Stimulated activated CD4-positive, alpha-beta T cell treated with anti-CD3 and anti-CD28 coated beads, Interleukin-15, amount 100 ng/mL, for 1 hour (primary cell): ENCODE measurements at places on chromosomes 6 and 20.

GRCh38 chr6:104509355-104509754 is 350.4 kb downstream of the HACE1 start:
- no peak for DNase-seq

DNA sequence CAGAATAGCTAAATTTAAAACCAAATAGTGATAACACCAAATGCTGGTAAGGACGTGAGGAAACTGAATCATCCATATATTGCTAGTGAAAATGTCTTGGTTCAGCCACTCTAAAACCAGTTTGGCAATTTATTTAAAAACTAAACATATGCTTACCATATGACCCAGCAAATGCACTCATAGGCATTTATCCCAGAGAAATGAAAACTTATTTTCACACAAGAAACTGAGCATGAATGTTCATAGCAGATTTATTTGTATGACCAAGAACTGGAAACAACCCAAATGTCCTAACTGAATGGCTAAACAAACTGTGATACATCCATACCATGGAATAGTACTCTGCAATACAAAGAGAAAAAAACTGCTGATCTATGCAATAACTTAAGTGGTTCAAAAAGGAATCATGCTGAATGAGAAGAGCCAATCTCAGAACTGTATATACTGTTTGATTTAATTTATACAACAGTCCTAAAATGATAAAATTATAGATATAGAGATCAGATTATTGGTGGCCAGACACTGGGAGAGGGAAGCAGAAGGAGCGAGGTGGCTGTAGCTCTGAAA is 115.6 kb upstream of the ADGRF1 start:
- no peak for DNase-seq

GRCh38 chr6:34589140-34589539 is 33.0 kb upstream of the SPDEF start:
- DNase-seq, result no peak

DNA sequence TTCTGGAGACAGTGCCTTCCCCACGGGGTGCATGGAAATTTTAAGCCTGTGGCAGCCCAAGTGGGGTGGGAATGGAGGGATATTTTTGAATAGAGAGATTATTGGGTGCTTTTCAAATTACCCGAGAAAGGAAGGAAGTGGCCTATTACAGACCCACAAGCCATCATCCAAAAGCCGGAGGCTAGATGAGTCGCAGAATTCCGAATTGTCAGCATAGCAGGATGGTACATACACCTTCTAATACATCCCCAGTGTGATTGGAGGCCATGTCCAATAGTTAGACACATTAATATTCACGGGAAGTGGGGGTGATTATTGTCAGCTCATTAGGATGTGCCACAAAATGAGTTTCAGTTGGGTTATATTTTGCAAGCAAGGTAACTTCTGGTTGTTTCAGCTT is 133.0 kb downstream of the FIG4 start:
- no peak for DNase-seq

- no peak for DNase-seq
These were observed 82.1 kb downstream of the TCP11 start for GRCh38 chr6:35058865-35059522.

DNA sequence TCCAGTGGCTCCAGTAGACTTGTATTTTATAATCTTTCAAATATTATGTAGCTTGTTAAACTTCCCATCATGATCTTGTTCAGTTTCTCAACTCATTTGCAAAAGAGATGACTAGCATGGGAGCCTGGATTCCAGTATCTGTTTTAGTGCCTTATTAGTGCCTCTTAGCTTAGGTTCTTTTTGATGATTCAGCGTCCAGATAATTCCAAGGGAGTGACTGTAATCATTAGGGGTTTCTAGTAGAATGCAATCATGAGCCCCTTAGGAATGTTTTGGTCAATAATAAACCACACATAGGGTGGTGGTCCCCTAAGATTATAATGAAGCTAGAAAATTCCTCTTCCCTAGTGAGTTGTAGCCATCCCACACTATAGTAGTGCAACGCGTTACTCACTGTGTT is 7.0 kb downstream of the CD2AP start:
- DNase-seq, result no peak

DNA sequence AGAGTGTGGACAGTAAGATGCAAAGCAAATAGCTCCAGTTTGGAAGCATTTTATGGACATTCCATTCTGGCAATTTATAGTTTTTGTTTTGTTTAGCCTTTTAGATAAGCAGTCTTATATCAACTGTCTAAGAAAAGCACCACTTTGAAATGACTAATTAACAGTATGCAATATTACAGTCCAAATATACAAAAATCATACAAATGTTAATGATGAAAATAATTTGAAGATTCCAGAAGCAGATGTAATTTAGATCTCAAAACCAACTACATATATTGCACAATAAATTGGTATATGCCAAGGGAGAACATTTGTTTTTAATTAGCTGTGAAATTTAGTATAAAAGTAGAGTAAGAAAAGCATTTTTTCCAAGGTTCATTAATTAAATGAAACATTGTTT is 158.8 kb downstream of the KIF6 start:
- no peak for DNase-seq

- DNase-seq, result no peak
These were observed 73.1 kb downstream of the MKKS start for GRCh38 chr20:10360878-10361277.

- no peak for DNase-seq
These were observed 225.3 kb downstream of the TINAG start for GRCh38 chr6:54533567-54533966.

GRCh38 chr20:1423625-1424106 is 30.8 kb upstream of the FKBP1A start:
- DNase-seq, result no peak

DNA sequence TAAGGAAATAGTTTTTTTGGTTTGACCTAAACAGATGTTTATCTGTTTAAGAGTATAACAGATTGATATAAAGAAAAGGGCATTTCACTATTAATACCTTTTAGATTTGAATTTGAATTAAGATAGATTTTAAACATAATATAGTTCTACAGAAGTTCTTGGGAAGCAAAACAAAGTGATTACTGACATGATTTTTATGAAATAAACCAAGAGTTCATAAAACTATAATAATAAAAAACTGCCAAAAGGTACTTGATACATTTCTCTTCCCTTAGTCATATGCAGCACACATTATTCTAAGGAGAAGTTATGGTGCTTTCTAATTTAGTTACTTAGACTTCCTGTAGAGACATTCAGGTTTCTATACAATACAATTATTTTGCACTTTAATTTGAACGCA is 9.6 kb downstream of the STXBP5 start:
- DNase-seq, result no peak

DNA sequence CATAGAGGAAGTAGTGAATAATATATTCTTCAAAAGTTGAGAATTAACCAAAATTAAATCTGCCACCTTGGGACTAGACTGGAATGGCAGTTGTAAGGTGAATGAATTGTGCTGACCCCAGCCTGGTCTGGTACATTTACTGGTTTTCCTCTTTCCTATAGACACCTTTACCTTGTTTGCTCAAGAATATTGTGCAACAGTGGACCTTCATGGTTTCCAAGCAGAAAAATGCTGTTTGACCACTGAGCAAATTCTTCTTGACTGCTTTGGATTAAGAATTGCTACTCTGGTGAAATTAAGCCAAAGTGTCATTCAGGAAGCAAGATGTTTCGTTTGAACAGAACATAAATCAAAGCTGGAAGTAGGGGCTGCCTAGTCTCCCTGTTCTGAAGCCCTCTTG is 156.6 kb upstream of the TAB2 start:
- DNase-seq, result no peak

DNA sequence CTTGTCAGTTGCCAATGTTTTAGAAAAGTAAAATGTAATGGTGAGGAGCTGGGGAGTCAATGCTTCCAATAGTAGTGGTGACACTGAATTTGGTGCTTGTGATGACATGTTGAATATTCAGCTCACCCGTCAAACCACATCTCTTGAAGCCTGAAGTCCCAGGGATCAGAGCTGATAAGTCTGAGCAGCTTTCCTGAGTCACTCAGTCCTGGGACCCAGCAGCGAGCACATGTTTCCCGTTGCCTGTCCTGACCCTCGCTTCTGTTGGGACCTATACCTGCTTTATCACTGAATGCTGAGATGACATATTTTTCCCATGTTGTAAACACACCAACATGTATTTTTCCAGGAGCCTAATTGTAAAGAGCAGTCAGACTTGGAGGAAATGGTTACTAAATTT is 693.6 kb downstream of the QKI start:
- DNase-seq, result no peak

- no peak for DNase-seq
These were observed 398.0 kb downstream of the CDKAL1 start for GRCh38 chr6:20932284-20932683.
